ENCODE measurements at places on chromosomes 1 and 21.

DNA sequence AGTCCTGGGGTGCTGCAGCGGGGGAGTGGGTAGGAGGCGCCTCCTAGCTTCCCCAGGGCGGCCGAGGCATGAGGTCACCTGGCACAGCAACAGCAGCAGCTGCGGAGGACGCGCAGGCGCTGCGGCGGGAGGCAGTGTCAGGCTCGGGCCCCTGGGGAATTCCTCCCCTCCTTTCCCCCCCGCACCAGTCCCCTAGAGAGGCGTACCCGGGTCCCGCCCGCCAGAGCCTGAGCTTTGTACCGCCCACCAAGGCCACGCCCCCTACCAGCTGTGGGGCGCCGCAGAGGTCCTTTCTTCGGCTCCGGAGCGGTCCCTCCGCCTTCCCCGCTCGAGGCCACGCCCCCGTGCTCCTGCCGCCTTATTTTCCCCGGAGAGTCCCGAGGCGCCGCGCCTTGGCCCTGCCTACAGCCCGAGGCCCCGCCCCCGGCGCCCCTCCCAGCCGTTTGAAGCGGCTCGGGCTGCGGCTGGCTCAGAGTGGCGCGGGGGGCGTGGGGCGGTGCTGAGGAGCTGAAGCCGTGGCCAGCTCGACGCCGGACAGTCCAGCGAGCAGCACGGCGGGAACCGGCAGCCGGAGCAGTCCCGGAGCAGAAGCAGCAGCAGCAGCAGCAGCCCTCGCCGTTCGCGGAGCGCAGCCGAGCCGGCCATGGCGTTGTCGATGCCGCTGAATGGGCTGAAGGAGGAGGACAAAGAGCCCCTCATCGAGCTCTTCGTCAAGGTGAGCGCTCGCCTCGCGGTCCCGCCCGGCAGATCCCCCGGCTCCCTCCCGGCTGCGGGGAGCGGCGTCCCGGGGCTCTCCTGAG, at the start of gene CLIC4:
TSS of gene CLIC4 (plus strand) at position 537 of the 800 bp plus-strand sequence. CDS start at position 644, 107 bp downstream.
- DNase-seq, result peak; percentile 94

DNA sequence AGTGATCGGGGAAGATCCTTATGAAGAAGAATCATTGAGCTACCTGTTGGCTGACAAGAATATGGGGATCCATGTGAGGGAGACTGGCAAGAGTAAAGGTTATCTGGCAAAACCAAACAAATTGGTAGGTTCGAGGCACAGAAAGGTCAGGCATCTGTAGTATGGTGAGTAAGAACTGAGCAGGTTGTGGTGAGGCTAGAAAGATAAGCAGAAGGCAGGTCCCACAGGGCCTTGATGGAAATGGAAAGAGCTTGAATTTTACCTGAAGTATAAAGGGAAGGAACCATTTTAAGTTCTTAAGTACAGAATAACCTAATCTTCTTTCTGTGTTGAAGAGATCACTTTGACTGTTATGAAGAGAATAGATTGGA, 11.1 kb downstream of the PTPRC start:
- no peak for DNase-seq

DNA sequence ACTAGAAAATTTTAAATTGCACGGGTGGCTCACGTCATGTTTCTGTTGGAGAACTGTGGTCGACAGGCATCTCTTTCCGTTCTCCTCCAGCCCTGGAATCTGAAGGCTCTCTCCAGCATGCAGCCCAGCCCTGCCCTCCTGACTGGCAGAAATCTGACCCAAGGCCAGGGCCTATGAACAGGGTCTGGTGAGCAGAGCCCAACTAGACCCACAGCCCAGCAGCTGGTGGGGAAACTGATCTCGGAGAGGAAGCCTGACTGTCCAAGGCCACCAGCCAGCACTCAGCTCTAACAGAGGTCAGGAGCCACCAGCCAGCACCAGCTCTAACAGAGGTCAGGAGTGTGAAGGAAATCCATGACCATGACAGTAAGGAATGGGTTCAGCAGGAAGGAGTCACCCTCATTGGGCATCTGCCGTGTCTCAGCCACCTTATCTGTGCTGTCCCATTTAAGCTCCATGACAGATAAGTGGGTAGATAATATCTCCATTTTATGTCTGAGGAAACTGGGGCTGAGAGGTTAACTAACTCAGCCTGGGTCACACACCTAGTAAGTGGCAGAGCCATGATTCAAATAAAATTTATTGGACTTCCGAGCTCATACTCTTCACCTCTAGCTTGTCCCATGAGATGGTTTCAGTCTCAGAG, 20.2 kb upstream of the PKP1 start:
- DNase-seq, result no peak

DNA sequence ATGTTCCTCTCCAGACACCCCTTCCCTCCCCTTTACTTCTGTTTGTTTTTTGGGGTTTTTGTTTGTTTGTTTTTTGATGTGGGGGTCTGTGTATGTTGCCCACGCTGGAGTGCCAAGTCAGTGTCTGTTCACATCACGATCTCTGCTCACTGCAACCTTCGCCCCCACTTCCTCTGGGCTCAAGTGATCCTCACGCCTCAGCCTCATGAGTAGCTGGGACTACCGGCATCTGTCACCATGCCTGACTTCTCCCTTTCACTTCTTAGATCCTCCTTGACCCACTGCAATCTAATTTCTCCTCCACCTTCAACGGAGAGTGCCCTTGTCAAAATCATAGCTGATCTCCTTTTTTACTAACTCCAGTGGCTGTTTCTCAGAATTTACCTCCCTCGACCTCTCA, 100.7 kb upstream of the KIF26B start:
- no peak for DNase-seq

DNA sequence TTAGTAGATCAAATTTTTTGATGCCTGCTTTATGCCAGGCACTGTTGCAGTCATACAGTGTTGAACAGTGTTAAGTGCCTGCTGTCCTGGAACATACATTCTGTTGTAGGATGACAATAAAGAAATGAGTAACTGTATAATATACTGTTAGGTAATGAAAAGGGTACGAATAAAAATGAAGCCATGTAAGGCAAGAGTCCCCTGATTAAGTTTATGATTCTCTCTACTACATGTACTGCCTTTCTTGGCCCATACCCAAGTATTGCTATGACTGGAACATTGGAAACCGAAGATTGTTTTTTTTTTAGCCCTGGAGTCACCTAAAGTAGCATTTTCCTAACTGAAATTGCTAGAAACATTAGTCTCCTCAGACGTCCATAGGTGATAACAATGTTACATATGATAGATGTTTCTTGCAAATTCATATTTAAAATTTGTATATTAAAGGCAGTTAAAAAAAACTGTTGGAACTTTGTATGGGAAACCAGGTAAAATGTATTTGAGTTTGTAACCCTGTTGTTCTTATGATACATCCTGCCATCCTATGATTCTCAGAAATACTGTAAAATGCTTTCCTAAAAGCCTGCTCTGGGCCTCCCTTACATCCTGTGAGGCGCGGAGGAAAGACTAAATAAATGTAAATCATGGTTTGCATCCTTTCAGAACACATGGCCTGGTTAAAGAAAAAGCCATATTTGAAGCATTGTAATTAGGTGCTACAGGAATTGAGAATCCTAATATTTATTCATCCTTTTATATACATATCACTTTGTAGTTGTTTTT, 5.8 kb downstream of the ATP5PB start:
- no peak for DNase-seq

DNA sequence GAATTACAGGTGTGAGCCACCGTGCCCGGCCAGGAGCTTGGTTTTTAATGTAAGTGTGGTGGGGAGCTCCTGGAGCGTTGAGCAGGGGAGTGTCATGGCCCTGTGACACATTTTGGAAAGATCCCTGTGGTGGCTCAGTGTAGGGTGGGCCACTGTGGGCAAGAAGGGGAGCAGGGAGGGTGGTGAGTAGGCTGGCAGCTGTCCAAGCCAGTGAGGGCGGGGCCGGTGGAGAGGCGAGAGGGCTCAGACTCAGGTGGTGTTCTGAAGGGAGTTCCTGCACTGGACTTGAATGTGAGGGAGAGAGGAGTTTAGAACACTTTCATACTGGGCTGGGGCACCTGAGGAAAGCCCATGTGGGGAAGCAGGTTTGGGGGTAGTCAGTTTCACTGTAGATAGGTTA, 3.1 kb upstream of the EVA1B start:
- DNase-seq, result no peak
